ENCODE measurements at places on chromosomes 3 and 15. TPM values are rescaled to one million over a fixed set of nuclear protein-coding genes. Genes with fewer than 3 reads are reported as not detected.

The EFL1 gene
- total RNA-seq, result 20.2 TPM

The UCN2 gene
- total RNA-seq, result 3.0 TPM

The CNTN3 gene
- 6.5 TPM for total RNA-seq

The CAPN3 gene
- 37.0 TPM for total RNA-seq

The FBXO22 gene
- total RNA-seq, result 14.7 TPM

The MUC4 gene
- total RNA-seq, result not detected

DNA sequence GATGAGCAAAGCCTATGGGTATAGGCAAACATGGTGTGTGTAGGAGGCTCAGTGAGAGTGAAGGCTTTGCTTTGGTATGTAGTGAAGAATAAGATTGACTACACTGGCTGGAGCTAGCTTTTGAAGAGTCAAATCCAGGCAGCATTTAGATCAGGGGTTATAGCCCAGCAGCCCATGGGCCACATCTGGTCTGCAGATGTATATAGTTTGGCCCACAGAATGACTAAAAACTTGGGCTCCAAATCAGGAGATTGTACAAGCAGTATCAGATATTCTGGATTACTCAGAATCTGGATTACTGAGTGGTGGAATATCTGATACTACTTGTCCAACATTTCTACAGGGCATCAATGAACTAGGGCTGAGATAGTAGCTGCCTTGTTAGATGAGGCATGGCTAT, 92.9 kb upstream of the FGF7 start:
- DNase-seq, result no peak

DNA sequence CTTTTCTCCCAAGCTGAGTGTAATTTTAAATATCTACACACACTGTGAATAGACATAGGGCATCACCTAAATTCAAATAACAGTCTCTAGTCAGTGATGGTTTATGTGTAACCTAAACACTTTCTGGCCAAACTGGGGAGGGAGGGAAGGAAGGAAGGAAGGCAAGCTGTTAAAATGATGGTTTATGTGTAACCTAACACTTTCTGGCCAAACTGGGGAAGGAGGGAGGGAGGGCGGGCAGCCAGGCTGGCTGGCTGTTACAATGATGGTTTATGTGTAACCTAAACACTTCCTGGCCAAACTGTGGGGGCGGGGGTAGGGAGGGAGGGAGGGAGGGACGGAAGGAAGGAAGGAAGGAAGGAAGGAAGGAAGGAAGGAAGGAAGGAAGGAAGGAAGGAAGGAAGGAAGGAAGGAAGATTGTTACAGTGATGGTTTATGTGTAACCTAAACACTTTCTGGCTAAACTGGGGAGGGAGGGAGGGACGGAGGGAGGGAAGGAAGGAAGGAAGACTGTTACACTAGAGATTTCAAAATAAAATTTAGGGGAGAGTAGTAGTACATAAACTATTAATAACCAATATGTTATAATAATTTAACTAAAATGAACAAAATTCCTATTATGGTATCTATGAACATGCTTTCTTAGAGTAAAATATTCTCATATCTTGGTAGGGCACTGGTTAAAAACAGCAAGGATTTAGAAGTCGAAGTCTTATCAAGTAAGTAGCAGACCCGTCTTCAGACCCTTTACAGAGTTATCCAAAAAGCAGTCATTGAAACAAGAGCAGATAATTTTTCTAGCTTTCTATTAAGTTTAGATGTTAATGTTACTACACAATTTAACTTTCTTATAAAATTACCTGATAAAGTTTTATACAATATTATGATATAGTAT, 148.1 kb downstream of the LMLN start:
- no peak for DNase-seq

- DNase-seq, result no peak
Measured at GRCh38 chr15:47820057-47820746, 102.9 kb downstream of the SEMA6D start.

- DNase-seq, result no peak
Measured at GRCh38 chr15:71708051-71708429, 102.3 kb upstream of the NR2E3 start.

- no peak for DNase-seq
Measured at GRCh38 chr3:99012051-99012450, 110.6 kb upstream of the DCBLD2 start.

- no peak for DNase-seq
Measured at GRCh38 chr3:124650798-124651197, 79.5 kb upstream of the UMPS start.

DNA sequence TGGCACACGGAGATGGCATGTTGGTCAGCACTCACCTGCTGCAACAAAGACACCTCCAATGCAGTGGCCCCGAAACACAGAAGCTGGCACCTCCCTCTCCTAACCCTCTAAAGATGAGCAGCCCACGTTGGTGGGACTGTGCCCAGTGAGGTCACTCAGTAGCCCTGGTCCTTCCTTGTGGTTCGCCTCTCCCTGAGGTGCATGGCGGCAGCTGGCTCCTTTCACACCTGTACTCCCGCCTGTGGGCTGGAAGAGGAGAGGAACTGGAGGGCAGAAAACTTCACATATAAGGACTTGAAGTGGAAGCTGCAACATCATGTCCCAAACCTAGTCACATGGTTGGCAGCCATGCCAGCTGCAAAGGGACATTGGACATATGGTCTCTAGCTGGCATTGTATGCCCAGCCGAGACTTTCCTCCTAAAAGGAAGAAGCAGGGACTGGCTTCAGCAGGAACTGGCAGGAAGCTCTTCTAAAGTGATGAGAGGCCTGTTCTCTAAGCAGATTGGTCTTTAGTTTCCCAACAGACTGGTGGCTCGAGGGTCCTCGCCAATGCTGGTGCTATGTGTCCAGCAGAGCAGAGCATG, 10.8 kb upstream of the C3orf22 start:
- no peak for DNase-seq

DNA sequence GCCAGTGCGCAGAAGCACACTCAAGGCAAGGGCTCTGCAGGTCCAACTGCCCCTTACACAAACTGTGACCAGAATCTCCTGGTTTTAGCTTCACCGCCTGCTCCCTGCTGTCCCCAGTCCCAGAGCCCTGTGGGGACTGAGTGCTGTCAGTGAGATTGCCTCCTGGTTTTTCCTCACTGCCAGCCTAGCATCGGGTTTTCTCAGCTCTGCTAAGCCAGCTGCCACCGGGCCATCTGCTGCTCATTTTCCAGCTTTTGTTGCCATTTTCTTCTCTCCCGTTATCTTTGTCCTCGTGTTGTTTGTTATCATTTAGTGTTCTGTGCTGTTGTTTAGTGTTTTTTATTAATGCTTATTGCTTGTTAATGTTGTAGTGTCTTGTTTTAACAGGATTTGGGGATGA, 79.5 kb upstream of the BLM start:
- no peak for DNase-seq

- no peak for DNase-seq
Measured at GRCh38 chr3:8851703-8852102, 82.3 kb upstream of the OXTR start.

DNA sequence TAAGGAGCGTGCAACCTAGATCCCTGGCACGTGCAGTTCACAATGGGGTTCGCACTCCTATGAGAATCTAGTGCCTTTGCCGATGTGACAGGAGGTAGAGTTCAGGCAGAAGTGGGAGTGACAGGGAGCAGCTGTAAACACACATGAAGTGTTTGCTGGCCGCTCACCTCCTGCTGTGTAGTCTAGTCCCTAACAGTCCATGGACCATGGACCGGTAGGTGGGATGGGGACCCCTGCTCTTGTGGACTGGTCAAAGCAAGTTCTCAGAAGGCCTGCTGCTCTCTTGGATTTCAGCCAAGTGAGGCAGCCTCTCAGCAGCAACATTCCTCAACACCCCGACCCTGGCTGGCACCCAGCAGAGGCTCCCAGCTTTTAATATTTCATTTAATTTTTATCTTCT, 58.2 kb upstream of the SNRPA1 start:
- no peak for DNase-seq

GRCh38 chr3:135203026-135203425, 408.0 kb downstream of the EPHB1 start:
- DNase-seq, result no peak
